Retinal pigment epithelial cell (primary cell): ENCODE measurements at places on chromosomes 3 and 15.

DNA sequence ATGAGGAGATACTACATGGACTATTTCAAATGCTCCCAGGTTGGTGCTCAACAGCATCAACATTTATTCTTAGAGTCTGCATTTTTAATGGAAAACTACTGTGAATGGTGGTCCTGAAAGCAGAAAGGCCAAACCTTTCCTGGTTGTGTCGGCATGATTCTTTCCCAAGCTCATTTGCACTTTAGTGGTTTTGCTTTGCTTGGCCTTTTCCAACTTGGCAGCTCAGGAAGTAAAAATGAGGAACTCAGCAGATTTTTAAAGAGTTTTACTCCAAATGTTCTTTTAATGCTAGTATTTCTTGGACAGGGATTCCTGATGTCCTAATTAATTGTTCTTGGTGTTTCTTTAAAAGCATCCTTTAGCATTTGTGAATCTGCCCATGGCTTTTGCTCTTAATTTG, 197.4 kb downstream of the SLC9A9 start:
- DNase-seq, result no peak

DNA sequence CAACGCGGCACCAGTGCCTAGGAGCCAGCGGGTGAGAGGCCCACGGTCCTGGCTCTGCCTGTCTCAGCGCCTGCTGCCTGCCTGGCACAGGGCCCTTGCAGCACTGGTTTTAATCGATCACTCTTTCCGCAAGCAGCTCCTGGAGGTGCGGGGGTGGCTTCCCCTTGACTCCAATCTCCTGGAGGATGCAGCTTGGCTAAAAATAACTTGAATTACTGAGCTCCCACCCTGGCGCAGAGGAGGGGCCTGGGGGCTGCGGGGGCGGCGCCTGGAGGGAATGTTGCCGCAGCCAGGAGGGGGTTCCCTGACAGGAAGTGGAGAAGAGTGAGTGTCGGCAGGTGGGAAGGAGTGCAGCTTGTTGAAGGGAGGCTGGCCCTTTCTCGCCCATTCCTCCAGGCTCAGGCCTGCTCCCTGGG, 9.9 kb upstream of the RPL29 start:
- peak; percentile 58 for DNase-seq

DNA sequence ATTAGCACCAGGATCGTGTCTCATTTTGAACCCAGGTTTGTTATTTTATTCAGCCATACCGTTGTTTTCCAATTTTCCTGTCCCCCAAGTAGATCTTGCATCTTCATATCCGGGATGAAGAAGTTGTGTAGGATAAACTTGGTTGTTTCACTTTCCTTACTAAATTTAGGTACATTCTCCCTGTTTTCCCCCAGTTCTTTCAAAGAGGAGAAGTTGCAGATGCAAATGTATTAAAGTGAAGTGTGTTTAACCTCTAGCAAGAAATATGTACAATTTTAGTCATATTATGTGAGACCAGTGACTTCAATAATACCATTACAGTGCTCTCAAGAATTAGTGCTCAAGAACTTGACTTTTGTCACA, 1.3 kb downstream of the ATXN7 start:
- no peak for DNase-seq

DNA sequence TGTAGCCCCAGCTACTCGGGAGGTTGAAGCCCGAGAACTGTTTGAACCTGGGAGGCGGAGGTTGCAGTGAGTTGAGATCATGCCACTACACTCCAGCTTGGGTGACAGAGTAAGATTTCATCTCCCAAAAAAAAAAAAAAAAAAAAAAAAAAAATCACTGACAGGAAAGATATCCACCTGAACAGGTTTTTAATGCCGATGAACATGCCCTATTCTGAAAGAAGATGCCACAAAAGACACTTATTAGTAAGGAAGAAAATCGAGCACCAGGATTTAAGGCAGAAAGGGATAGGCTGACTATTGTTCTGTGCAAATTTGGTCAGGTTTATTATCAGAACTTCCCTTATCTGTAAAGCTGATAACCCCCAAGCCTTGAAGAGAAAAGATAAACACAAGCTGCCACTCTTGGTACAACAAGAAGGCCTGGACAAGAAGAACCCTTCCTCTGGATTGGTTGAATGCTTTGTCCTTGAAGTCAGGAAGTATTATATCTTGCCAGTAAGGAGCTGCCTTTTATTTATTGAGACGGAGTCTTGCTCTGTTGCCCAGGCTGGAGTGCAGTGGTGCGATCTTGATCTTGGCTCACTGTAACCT, 2.7 kb upstream of the PARP16 start:
- no peak for DNase-seq

DNA sequence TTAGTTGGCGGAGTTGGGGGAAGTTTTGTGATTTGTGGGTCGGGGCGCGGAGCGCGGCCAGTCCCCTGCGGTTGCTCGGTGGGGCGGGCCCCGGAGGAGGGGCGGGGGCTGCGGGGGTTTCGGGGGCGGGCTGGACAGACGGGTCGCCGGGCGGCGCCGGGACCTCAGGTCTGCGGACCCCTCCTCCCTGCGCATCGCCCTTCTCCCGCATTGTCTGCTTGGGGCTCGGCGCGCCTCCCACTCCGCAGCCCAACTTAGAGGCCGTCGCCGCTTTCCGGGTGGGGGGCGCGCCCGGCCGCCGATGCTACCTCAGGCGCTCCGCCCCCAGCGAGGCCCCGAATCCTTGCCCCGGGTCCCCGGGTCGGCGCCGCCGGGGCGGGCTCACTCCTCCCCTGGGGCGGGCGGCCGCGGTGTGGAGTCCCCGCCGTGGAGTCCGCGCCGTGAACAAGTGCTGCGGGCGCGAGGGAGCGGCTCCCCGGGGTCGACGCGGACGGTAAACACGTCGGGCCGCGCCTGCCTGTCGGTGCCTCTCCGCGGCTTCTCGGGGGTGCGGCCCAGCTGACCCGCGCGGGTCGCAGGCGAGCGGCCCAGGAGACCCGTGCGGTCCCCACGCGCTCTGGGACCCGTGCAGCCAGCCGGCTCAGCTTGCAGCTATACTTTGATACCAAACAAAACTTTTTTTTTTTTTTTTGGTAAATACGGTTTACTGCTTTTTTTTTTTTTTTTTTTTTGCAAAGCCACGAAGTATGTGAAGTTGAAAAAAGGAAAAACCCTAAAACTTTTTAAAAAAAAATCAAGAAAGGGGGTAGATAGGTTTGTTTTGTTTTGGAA, 624 bp downstream of the AKAP13 start:
- DNase-seq, result no peak

GRCh38 chr3:49634736-49635135, 39.4 kb upstream of the APEH start:
- DNase-seq, result no peak

- DNase-seq, result no peak
Observed at GRCh38 chr3:128380719-128381118, 86.0 kb downstream of the DNAJB8 start.

- DNase-seq, result peak; percentile 27
Observed at GRCh38 chr3:41202834-41203345, 3.6 kb downstream of the CTNNB1 start.

- DNase-seq, result no peak
Observed at GRCh38 chr15:75590239-75590638, 11.1 kb upstream of the PTPN9 start.

GRCh38 chr15:96209285-96209735, 121.2 kb upstream of the NR2F2 start:
- DNase-seq, result no peak
